ENCODE measurements at places on chromosomes 3 and 15.

DNA sequence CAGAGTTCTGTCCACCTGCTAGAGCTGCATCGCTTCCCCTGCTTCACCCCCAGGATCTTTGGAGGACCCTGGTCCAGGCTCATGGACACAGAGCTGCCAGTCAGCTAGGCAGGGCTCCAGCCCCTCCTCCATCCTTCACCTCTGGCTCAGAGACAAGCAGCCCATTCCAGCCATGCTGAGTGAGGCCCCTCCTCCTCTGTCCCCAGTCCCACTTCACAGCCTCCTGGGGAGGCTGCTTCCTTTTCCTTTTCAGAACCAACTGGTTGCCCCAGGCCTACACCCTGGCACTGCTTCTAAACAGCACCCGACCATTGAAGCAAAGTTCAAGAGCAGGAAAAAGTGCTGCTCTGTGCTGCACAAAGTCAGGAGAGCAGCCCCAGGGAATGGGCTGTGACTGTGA, 22.2 kb downstream of the IQSEC1 start:
- DNase-seq: peak; percentile 53

DNA sequence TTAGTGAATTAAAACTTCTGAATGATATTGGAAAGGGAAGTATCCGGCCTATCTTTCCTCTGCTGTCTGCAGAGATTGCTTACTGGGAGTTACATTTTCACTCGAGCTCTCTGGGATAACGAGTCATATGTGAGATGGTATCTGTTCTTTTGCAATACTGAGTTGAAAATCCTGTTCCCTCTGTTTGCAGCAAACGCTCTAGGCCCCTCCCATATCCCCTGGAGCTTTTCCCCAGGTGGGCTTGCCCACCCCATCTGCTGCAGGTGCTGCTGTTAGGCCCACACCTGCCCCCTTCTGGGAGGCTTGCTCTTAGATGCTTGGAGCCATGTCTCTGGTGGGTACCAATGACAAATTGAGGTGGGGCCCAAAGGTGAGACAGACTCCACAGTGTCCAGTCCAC, 42.7 kb upstream of the MTMR10 start:
- DNase-seq: no peak

DNA sequence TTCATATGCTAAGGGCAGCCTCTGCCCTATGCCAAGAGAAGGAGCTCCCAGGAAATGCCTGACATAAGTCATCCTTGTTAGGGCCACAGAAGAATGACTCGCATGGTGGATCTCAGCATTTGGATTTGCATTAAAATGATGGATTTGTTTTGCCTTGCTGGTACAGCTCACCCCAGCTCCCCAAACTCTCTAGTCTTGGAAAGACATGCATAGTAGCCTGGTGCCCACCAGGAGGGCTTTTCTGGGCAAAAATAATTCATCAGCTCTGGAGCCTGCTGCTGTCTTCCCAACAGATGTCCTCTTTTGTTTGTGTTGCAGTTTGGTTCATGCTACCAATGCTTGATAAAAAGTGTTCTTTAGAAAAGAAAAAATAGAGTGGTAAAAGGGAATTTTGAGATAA, 833.0 kb downstream of the AGBL1 start:
- DNase-seq: no peak

GRCh38 chr3:121757087-121757811, 7.7 kb upstream of the GOLGB1 start:
- DNase-seq: no peak

- DNase-seq: no peak
Measured at GRCh38 chr3:153704115-153704514, 417.1 kb upstream of the ARHGEF26 start.

GRCh38 chr3:61030469-61031035, 220.7 kb downstream of the FHIT start:
- DNase-seq: no peak
